ENCODE measurements at places on chromosomes 3 and 15. TPM values are rescaled to one million over a fixed set of nuclear protein-coding genes. Genes with fewer than 3 reads are reported as not detected.
A peak's percentile ranks its signal among the peaks of the same experiment; 100 is the strongest.

The FBXO40 gene
- 0.05 TPM for polyA plus RNA-seq

The NT5DC2 gene
- polyA plus RNA-seq: 477 TPM

DNA sequence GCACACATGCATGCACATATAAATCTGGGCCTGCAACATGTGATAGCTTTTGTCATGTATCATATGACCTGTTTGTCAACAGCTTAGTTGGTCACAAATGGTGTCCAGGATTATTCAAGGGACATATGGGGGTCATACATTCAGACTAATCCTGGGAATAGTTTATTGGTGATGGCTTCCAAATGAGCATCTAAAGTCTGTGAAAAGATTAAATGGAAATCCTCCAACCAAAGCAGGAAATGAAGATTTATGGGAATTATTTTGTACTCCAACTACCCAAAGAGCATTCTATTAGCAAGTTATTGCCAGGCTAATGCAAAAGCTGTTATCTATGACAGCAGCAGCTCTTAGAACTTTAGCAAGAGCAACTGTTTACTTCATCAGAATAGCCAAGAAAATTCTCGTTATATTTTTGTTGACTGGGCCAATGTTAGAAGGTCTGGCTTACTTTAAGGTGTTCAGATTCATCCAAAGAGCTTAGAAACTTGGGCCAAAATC is 7.1 kb downstream of the FSTL1 start:
- H3K27me3 ChIP-seq: no peaks in the 10 kb centered on the region
- peaks cover 28% of the 10 kb centered on the region for H3K36me3 ChIP-seq

The PROK2 gene
- polyA plus RNA-seq: 0.24 TPM

The CEMIP gene
- 0.11 TPM for polyA plus RNA-seq

DNA sequence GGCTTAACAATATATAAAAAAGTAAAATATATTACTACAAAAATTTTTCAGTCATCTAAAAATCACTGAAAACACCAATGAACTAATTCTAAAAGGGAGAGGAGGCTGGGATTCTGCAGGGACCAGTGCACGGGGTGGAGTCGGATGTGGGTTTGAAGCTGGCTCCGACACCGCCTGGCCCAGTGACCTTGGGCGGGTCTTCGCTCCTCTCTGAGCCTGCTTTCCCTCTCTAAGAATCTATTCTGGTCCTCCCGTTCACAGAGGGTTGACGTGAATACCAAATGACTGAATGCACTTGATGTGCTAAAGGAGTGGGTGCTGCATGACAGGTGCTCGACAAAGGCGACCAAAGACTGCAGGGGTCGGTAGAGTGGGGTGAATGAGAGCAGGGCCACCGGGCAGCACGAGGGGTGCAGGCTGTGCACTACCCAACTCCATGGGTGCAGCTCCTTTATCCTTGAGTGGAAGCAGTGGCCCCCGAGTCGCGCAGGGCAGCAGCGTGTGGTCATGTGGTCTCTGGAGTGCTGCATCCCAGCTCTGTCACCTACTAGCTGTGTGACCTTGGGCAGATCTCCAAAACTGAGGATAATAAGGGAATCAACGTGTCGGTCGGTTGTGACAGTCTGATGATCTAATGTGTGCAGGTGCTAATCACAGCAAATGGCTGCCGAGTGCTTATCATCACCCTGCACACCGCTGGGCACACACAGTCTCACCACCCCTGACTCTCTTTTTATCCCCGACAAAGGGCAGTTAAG is 8.6 kb upstream of the IQSEC1 start:
- no peak overlapping the region for H3K4me3 ChIP-seq
- H3K27ac ChIP-seq: no peak overlapping the region
- no peak for DNase-seq
- H3K4me1 ChIP-seq: no peaks in the 10 kb centered on the region
- no peaks in the 10 kb centered on the region for H3K36me3 ChIP-seq

DNA sequence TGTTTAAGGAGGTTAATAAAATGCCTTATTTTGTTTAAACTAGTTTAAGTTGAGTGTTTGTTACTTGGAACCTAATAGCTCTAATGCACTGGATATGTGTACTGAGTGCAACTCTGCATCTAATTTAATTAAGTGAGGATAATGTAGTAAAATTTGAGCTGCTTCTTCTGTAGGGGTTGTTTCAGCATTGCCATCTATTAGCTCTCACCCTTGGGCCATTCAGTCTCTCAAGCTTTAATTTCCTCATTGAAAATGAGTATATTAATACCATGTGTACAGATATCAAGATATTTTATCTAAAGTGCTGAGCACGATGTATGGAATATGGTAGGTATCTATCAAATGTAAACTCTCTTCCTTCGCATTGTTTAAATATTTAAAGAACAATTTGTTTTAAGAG is 375.7 kb upstream of the LRRC3B start:
- no peaks in the 10 kb centered on the region for H3K36me3 ChIP-seq
- no peak for DNase-seq
- H3K27me3 ChIP-seq: no peaks in the 10 kb centered on the region
- H3K4me3 ChIP-seq: no peak overlapping the region
- no peaks in the 10 kb centered on the region for H3K4me1 ChIP-seq

- no peaks in the 10 kb centered on the region for H3K36me3 ChIP-seq
- H3K27ac ChIP-seq: no peak overlapping the region
- no peak overlapping the region for H3K4me3 ChIP-seq
- peaks cover 2% of the 10 kb centered on the region for H3K4me1 ChIP-seq
- DNase-seq: no peak
Measured at GRCh38 chr3:122773944-122774509, 19.6 kb downstream of the HSPBAP1 start.

The CD200 gene
- 25.0 TPM for polyA plus RNA-seq

DNA sequence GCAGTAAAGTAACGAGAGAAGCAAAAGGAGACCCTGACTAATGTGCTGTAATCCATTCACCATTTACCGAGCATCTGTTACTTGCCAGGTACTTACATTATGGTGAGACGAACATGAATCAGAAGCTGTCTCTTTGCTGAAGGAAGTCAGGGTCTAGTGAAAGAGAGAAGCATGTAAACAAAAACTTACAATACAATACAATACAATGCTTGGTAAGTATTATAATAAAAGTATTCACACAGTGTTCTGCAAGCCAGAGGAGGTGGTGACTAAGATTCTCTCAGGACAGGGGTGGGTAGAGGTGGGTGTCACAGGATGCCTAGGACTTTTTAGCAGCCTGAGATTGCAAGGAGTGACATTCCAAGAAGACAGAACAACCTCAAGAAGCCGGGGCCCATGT is 50.2 kb upstream of the MGA start:
- H3K4me3 ChIP-seq: no peak overlapping the region
- H3K36me3 ChIP-seq: no peaks in the 10 kb centered on the region
- H3K27me3 ChIP-seq: no peaks in the 10 kb centered on the region
- no peak for DNase-seq

GRCh38 chr15:48924528-48925393 is 39.0 kb downstream of the SHC4 start:
- no peak for DNase-seq
- no peaks in the 10 kb centered on the region for H3K36me3 ChIP-seq
- no peak overlapping the region for H3K4me3 ChIP-seq
- H3K4me1 ChIP-seq: no peaks in the 10 kb centered on the region
- H3K27me3 ChIP-seq: no peaks in the 10 kb centered on the region
- H3K27ac ChIP-seq: no peak overlapping the region

DNA sequence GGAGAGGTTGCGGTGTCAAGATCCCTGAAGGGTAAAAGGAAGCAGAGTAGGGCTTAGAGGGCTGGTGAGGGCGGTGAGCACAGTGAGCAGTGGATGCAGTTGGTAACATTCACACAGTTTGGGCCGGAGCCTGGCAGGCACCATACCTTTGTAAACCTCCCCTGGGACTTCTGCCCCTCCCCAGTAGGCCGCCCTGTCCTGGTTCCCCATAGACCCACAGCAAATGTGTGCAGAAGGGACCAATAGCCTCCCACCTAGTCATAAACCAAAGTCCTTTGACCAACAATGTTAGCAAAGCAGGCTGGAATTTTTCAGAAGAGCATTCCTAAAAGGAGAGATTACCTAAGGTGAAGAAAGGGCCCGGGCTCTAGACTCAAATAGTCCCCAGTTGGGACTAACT is 1.7 kb upstream of the PHGR1 start:
- H3K36me3 ChIP-seq: no peaks in the 10 kb centered on the region
- no peak for DNase-seq
- H3K27me3 ChIP-seq: no peaks in the 10 kb centered on the region
- peaks cover 9% of the 10 kb centered on the region for H3K4me1 ChIP-seq
- H3K27ac ChIP-seq: no peak overlapping the region

DNA sequence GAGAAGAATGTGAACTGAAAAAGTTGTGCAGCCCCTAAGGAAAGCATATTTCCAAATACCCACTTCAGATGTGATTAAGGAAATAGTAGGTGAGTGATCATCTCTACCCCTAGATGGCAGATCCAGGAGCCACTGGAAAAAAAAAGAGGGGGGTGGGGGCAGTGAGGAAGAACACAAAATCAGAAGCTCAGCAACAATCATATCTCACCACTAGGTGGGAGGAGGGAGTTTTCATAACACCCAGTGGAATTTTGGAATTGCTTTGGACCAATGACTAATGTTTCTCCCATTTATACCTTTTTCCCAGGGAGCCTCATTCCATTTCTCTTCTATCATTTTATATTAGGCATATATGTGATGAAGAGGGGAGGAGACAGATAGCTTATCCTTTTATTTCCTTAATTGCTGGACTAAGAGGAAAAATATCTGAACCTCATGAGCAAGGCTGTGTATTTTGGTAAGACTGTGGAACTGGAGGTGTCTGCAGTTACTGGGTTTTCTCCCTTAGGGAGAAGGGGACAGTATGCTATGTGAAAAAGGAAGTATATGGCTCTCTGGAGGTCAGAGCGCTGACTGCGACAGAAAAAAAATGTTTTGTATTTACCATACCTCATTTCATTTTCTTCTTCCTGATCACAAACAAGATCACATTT is 363.4 kb downstream of the GAP43 start:
- DNase-seq: no peak
- H3K27me3 ChIP-seq: no peaks in the 10 kb centered on the region
- no peak overlapping the region for H3K27ac ChIP-seq
- H3K4me1 ChIP-seq: peaks cover 9% of the 10 kb centered on the region

DNA sequence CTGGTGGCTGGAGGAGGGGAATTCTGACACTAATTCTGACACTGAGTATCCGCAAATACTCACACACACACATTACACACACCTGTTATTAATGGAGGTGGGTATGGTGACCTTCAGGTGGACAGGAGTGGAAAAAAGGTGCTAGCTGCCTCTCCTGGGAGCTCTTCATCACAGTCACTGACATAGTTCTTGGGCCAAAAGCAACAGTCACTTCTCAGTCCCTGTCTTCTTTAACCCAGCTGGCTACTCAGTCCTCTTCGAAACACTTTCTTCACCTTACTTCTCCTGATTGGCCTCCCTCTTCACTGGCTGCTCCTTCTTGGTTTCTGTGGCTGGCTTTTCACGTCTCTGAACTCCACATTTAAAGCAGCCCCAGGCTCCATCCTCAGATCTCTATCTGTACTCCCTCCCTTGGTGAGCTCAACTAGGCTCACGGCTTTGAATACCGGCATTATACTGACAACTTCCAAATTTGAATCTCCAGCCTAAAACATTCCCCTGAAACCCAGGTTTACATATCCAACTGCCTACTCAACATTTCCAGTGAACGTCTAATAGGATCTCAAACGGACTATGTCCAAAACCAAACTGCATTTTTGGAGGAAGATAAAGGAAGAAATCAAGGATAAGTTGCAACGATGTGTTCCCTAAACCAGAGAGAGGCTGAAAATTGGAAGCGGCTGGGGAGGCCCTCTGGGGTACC is 53.2 kb upstream of the HEG1 start:
- no peaks in the 10 kb centered on the region for H3K27me3 ChIP-seq
- no peak overlapping the region for H3K4me3 ChIP-seq
- DNase-seq: no peak
- H3K27ac ChIP-seq: no peak overlapping the region
- H3K4me1 ChIP-seq: no peaks in the 10 kb centered on the region
- no peaks in the 10 kb centered on the region for H3K36me3 ChIP-seq

- H3K36me3 ChIP-seq: no peaks in the 10 kb centered on the region
- no peak overlapping the region for H3K27ac ChIP-seq
- no peak overlapping the region for H3K4me3 ChIP-seq
- DNase-seq: no peak
Measured at GRCh38 chr15:98363955-98364354, 284.4 kb upstream of the IGF1R start.

DNA sequence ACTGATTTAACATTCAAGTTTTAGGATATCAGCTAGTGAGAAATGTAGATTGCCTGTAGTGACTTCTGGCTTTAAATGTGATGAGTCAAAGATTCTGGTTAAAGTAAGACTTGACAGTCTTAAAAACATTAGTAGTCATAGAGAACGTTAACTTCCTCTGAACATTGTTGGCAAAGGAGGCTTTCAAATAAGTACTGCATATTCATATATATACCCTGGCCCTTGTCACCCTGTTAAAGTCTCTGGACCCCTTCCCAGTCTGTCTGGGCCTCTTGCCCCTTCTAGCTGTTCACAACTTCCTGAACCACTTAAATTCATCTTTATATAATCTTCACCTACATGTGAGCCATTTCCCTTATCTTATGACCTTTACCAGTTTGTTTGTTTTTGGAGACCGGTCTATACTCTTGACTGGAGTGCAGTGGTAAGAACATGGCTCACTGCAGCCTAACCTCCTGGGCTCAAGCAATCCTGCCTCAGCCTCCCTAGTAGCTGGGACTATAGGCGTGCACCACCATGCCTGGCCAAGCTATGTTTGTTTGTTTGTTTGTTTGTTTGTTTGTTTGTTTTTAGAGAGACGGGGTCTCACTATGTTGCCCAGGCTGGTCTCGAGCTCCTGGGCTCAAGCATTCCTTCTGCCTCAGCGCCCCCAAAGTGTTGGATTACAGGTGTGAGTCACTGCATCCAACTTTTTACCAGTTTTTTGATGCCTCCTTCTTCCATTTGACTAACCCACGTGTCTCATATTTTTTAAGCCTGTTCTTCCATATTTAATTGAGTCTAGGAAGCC is 64.4 kb upstream of the CRTC3 start:
- H3K36me3 ChIP-seq: peaks cover 8% of the 10 kb centered on the region
- no peaks in the 10 kb centered on the region for H3K27me3 ChIP-seq
- H3K4me3 ChIP-seq: no peak overlapping the region
- H3K27ac ChIP-seq: no peak overlapping the region
- H3K4me1 ChIP-seq: no peaks in the 10 kb centered on the region
- no peak for DNase-seq

The ANKRD34C gene
- polyA plus RNA-seq: 0.02 TPM

- no peaks in the 10 kb centered on the region for H3K36me3 ChIP-seq
- no peak for DNase-seq
- H3K4me1 ChIP-seq: no peaks in the 10 kb centered on the region
- no peak overlapping the region for H3K27ac ChIP-seq
Measured at GRCh38 chr15:38758043-38758442, 193.4 kb upstream of the RASGRP1 start.

The PPM1L gene
- 2.8 TPM for polyA plus RNA-seq

DNA sequence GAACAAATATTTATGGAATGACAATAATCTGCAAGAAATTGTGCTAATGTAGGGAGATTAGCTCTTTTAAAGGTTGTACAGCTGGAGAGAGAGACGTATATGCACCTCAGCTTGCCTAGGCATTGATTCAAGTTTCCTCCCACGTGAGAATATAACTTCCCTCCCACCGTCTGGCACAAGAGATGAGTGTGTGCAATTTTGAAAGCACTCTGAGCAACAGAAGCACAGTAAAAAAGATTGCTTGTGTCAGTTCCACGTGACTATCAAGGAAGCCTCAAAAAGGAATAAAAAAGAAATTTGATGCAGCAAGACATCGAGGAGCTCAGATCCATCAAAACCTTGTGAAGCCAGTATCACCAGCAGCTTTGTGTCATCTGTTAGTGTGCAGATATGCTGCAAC is 435.3 kb downstream of the TUSC7 start:
- peaks cover 7% of the 10 kb centered on the region for H3K4me1 ChIP-seq
- H3K36me3 ChIP-seq: no peaks in the 10 kb centered on the region
- H3K4me3 ChIP-seq: no peak overlapping the region
- H3K27ac ChIP-seq: no peak overlapping the region
- H3K27me3 ChIP-seq: no peaks in the 10 kb centered on the region

- peak; percentile 67 for DNase-seq
- H3K27me3 ChIP-seq: no peaks in the 10 kb centered on the region
- H3K4me1 ChIP-seq: peaks cover 14% of the 10 kb centered on the region
- peak overlapping the region; percentile 89 for H3K4me3 ChIP-seq
Measured at GRCh38 chr3:187741403-187742350, 3.6 kb downstream of the BCL6 start.

The HRG gene
- polyA plus RNA-seq: not detected
